Stimulated activated CD4-positive, alpha-beta T cell treated with anti-CD3 and anti-CD28 coated beads, Interleukin-2, amount 100 ng/mL, for 48 hours (primary cell): ENCODE measurements at places on chromosomes 6 and 20.

DNA sequence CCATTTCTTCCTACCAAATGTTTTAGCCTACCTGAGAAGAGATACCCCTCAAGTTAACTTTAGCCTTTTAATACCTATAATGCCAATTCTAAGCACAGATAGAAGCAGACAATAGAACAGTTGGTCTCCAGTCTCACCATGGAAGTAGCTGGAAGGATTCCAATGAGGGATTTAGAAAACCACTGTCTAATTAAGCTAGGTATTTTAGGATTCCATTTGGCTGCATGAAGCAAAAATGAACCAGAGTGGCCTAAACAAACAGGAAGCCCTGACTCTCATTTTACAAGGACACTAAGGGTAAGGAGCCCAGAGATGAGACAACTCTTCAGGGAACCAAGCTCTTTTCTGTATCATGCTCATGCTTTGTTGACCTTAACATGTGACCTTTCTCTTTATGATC is 199.2 kb downstream of the ALDH8A1 start:
- DNase-seq: no peak

DNA sequence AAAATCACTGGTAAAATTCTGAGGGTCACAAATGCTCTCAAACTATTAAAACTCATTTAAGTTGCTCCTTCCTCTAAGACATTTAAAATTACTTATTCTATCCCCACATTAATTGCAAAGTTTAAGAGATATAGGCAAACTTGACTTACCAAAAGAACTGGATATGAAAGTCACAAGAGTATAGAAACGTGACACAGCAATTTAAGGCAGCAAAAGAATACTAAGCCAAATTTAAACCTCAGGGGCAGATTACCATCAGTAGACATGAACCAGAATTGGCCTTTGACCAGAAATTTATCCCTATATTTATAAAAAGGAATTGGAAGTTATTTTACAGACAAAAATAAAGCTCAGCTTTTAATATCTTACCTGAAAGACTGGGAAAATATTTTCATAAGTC is 56.0 kb downstream of the MAP3K7 start:
- no peak for DNase-seq

DNA sequence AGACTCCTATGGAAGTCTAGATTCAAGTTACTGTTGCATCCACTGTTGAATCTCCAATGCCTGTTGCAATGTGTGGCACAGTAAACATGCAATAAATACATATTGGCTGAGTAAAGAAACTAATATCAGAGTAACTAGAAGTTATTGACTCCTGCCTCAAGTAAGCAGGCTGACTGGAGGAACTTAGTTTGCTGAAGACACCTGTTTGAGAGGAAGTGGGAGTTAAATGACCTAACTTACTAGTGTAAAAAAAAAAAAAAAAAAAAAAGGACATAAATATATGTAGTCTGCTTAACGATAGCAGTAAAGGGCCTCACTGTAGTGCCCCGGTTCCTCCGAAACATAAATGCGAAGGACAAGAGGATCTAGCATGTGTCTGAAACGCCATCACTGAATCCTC is 249.8 kb upstream of the PRDM1 start:
- no peak for DNase-seq

- no peak for DNase-seq
Observed at GRCh38 chr6:67885081-67886033, 749.7 kb upstream of the ADGRB3 start.

GRCh38 chr6:112221981-112222852 is 32.1 kb downstream of the LAMA4 start:
- DNase-seq: no peak

DNA sequence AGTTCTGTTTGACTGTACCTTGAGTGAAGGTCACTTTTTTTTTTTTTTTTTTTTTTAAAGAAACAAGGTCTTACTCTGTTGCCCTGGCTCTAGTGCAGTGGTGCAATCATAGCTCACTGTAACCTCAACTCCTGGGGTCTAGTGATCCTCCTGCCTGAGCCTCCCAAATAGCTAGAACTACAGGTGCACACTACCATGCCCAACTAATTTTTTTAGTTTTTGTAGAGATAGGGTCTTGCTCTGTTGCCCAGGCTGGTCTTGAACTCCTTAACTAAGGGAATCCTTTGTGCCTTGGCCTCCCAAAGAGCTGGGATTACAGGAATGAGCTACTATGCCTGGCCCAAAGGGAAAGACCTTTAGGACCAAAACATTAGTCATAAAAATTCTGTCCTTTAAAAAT is 413.7 kb downstream of the CDKAL1 start:
- DNase-seq: no peak

DNA sequence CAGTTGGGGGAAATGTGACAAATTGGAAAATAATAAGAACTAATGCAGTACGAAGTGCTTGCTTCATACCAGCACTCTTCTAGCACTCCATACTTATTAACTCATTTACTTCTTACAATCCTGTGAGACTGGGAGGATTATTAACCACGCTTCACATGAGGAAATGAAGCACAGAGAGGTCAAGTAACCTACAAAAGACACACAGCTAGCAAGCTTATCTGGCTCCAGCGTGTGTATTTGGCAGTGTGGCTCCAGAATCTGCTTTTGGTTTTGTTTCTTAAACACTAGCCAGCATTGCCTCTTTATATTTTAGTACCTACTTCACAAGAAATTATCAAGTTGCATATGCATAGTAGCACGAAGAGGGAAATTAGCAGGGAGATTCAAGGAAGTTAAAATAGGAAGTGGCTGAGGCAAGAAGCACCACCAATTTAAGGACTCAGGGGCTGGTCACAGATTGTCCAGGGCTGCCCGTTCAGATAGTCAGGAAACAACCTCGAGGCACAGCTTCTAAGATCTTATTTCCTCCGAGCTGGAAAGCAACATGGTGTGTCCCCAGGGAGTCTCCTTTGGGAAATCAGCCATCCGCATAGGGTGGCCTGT is 302.7 kb upstream of the PRDM1 start:
- no peak for DNase-seq

- DNase-seq: no peak
Observed at GRCh38 chr6:6091608-6092002, 84.9 kb upstream of the NRN1 start.

DNA sequence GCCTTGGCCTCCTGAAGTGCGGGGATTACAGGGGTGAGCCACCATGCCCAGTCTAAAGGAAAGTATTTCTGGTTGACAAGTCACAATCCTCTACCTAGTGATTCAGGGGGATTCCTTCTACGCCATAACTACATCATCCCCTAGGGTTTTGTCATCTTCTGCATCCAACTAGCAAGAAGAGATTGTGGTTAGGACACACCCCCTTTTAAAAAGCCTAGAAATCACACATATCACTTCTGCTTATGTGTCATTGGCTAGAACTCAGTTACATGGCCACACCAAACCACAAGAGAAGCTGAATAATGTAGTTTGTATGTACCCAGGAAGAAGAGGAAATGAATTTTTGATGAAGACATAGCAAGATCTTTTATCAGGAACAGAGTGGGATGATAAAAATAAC is 14.7 kb upstream of the CHD6 start:
- no peak for DNase-seq

DNA sequence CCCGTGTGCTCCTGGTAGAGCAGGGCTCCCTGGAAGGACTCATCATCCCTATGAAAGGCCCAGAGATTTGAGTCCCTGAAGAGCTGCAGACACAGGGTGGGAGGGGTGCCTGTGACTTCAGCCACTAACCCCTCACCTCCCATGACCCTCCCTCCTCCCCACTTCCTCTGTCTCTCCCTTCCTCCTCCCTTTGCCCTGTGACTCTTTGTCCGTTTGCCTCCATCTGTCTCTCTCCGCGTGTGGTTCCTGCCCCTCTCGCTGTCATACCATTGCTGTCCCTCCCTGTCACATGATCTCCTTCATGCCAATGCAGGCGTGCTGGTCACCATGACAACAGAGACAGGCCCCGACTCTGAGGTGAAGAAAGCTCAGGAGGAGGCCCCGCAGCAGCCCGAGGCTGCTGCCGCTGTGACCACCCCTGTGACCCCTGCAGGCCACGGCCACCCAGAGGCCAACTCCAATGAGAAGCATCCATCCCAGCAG is 19.0 kb downstream of the EPB41L1 start:
- DNase-seq: no peak

DNA sequence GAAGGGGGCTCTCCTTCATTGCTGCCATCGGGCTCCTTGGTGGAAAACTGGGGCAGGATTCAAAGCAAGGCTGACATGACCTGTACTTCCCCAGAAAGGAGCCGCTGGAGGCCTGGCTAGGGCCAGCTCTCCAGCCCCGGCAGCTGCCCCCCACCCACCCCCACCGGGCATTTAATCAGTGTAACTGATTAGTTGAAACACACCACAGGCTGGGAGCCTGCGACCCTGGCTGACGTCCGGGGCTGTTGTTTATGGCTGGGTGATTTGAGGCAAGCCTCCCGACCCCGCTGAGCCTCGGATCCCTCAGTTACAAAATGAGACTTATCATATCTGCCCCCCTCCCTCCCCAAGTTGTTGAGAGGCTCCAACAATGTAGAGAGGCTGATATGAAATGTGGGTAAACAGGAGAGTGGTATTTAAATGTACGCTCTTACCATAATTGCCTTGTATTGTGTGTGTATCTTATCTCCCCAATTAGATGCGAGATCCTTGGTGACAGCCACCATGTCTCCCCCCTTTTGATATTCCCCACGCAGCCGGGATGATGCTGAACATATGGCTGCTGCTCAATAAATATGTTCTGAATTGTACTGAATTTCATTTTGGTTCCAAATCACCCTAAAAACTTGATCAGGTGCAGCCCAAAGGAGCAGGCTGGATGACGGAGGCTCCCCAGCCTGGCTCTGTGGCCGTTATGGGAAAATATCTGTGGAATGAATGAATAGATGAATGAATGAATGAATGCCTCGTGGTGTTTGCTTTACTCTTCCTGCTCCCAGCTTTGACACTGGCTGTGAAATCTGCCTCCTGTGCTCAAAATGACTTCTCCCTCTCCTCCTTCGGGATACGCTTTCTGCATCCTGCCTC is 31.8 kb upstream of the APCDD1L start:
- DNase-seq: no peak

- DNase-seq: no peak
Observed at GRCh38 chr6:345747-346385, 45.7 kb upstream of the IRF4 start.

DNA sequence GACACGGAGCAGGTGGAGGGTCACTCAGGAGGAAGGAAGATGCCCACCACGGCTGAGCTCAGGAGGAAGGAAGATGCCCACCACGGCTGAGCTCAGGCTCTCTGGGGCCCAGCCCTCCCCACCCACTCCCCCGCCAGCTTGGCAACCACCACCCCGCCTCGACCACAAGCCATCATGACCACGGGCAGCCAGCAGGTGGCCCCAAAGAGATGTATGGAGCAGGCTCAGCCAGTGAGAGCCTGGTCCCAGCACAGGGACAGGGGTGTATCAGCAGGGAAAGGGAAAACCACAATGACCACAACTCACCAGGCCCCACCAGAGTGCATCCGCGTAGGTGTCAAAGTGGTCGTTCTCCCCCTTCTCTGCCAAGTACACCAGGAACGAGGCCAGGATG is 30.4 kb downstream of the KCNQ2 start:
- DNase-seq: peak; percentile 57

GRCh38 chr6:25417046-25417605 is 138.0 kb downstream of the CARMIL1 start:
- no peak for DNase-seq

DNA sequence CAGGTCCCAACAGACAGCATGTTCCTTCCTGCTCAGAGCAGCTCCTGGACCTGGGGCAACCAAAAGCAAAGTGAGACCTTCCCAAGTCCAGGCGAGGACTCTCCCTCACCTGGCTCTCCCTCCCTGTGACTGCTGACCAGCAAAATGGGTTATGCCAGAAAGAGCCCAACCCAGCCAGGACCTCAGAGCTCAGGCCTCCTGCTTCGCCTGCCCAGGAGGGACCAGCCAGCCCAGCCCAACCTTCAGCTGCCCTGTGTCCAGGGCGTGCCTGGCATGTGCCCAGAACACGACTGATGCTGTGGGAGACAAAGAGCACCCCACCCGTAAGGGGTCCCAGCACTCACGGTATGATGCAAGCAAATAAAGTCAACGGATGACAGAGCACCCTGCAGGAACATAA is 74.0 kb upstream of the CST7 start:
- DNase-seq: no peak

DNA sequence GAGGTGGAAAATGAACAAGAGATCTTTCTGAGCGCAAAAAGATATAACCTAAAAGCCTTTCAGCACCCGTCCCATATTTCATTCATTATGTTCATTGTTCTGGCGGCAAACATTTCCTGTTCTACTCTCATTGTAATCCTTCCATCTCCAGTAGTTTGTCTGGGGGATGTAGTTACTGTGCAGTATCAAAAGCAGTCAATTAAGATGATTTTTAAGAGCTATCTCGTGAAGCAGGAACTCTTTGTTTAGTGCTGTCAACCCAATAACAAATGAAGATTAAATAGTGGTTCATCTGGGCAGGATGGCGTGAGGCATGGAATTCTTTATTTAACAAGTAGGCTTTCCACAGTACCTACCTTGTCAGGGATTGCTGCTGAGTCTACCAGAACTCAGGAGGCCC is 876.7 kb downstream of the HACE1 start:
- DNase-seq: no peak

DNA sequence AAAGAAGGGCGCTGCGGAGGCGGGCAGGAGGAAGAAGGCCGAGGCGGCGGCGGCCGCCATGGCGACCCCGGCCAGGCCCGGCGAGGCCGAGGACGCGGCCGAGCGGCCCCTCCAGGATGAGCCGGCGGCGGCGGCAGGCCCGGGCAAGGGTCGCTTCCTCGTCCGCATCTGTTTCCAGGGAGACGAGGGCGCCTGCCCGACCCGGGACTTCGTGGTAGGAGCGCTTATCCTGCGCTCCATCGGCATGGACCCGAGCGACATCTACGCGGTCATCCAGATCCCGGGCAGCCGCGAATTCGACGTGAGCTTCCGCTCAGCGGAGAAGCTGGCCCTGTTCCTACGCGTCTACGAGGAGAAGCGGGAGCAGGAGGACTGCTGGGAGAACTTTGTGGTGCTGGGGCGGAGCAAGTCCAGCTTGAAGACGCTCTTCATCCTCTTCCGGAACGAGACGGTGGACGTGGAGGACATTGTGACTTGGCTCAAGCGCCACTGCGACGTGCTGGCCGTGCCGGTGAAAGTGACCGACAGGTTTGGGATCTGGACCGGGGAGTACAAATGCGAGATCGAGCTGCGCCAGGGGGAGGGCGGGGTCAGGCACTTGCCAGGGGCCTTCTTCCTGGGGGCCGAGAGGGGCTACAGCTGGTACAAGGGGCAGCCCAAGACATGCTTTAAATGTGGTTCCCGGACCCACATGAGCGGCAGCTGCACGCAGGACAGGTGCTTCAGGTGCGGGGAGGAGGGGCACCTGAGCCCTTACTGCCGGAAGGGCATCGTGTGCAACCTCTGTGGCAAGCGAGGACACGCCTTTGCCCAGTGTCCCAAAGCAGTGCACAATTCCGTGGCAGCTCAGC is 780 bp downstream of the ZCCHC3 start:
- peak; percentile 32 for DNase-seq

GRCh38 chr20:32509639-32510066 is 75.5 kb downstream of the NOL4L start:
- DNase-seq: no peak

- no peak for DNase-seq
Observed at GRCh38 chr20:23361119-23361475, 885 bp upstream of the GZF1 start.
